Activated CD4-positive, alpha-beta T cell treated with anti-CD3 and anti-CD28 coated beads, Interleukin-2, amount 10 ng/mL, durations not matched to agents 7 days and 5 days (primary cell): ENCODE measurements at places on chromosomes 7 and 10.

- DNase-seq = no peak
These were observed 39.0 kb upstream of the RASGEF1A start for GRCh38 chr10:43305876-43306275.

DNA sequence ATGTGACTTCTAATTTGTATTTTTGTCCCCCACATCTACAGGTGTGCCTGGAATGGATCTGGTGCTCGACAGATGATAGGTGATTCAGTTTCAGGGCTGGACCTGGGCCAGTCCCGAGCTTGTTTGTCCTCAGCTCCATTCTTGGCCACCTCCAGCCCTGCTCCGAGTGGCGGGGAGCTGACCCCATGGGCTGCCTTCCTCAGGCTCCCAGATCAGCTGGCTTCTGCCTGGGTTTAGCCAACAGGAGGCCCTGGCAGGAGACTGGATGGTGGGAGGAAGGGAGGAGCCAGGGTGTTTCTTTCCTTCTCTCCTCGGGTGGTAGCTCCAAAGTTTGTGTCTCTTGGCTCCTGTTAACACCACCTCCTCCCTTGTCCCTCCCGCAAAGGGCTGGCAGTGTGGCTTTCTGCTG is 75.2 kb downstream of the CDH23 start:
- DNase-seq = no peak

- DNase-seq = no peak
These were observed 131.9 kb downstream of the TFPI2 start for GRCh38 chr7:93758631-93759030.

GRCh38 chr10:72709041-72709440 is 17.1 kb downstream of the MCU start:
- DNase-seq = no peak

- no peak for DNase-seq
These were observed 536.6 kb downstream of the TCERG1L start for GRCh38 chr10:130774871-130775270.

GRCh38 chr7:12490107-12490688 is 80.3 kb upstream of the SCIN start:
- DNase-seq = no peak
